ENCODE measurements at places on chromosomes 6 and 20.

DNA sequence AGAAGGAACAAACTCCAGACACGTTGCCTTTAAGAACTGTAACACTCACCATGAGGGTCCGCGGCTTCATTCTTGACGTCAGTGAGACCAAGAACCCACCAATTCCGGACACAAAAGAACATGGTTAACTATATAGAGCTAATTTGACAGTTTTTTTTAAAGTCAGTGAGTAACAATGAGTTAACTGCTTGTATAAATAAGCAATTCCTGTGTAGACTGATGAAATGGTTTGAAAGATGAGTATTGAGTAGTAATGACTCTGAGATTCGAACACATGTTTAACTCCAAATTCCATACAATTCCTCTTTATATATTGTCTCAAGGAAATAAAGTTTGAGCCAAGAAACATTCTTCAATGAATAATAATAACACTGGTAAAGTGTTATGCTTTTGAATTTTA, 478.0 kb downstream of the MMUT start:
- no peak for DNase-seq

DNA sequence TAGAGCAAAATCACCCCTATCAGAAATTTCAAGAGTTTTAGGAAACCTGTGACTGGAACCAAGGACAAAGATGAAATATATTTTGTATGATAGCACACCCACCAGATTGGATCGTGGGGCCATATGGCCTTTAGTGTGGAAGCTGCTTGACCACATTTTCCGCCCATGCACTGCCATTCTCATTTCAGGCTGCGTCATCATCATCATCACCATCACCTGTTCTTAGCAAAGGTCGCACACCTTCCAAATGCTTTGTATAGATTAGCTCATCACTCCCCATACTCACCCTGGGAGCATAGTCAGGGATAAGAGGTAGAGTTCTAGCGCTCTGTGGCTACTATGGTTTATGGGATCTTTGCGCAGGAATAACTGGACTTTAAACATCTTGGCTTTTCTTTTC, 185.7 kb downstream of the MTHFD1L start:
- DNase-seq: no peak

- DNase-seq: no peak
Measured at GRCh38 chr20:24779131-24779530, 169.9 kb upstream of the CST7 start.

- DNase-seq: no peak
Measured at GRCh38 chr6:51141080-51141479, 322.4 kb downstream of the TFAP2B start.

Measured in NCI-H2081 treated with DMSO at 0.1 percent for 48 hours (cell line).